A172 (cell line): ENCODE measurements at places on chromosomes 1 and 21. TPM values are rescaled to one million over a fixed set of nuclear protein-coding genes. Genes with fewer than 3 reads are reported as not detected.

DNA sequence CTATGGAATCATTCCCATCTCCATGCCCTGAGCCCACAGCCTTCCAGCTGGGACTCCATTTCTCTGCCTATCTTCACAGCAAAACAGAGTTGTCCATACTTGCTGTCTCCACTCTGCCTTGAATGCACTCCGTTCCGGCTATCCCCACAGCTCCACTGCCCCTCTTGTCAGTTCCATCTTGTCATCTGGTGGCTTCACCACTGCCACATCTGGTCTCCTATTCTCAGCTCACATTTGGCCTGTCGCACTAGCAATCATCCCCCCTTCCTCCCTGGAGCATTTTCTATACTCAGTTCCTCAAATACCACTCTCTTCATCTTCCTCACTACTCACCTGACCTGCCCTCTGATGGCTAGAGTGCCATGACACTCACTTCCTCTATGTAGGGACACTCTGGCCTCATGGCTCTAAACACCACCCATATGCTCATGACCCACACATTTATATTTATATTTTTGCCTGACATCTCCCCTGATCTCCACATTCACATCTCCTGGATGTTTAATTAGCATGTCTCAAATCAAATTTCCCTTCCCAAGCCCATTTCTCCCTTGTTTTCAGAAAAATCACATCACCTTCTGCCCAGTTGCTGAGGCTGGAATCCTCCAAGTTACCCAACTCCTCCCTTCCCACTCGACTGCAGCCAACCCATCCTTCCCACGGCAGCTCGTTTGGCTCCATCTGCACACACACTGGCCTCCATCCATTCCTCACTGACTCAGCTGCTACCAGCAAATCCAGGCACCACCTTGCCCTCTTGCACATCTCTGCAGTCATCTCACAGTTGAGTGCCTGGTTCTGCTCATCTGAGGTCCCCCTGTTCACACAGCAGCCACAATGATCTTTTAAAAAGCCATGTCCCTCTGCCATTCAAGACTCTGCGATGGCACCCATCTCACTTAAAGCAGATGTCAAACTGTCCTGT lies 6.1 kb downstream of the ZNF692 start:
- no peak for DNase-seq

DNA sequence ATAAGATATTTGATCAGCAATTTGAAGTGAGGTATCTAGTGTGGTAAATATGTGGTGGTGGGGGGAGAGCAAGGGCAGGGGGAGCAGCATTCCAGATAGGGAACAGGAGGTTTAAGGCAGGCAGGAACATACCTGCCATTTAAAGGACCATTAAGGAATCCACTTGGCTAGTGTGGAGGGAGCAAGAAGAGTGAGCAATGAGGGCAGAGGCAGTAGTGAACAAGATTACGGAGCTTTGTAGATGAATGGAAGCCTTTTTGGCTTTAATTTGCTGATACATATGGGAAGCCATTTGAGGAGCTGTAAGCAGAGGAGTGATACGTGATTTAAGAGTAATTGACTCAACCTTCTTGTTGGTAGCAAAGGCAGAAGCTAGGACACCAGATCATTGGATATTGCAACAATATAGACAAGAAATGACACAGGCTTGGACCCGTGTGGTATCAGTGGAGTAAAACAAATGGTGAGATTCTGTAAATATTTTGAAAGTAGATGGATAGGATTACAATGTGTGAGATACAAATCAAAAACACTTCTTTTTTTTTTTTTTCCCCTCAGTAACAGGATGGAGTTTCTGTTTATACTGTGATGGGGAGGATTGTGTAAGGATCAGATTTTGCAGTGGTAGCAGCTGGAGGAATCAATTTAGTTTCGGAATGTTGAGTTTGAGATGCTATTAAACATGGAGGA lies 73.8 kb upstream of the B3GALT2 start:
- no peak for DNase-seq

- peak; percentile 48 for DNase-seq
These were observed 26.1 kb upstream of the NMNAT2 start for GRCh38 chr1:183444243-183444642.

DNA sequence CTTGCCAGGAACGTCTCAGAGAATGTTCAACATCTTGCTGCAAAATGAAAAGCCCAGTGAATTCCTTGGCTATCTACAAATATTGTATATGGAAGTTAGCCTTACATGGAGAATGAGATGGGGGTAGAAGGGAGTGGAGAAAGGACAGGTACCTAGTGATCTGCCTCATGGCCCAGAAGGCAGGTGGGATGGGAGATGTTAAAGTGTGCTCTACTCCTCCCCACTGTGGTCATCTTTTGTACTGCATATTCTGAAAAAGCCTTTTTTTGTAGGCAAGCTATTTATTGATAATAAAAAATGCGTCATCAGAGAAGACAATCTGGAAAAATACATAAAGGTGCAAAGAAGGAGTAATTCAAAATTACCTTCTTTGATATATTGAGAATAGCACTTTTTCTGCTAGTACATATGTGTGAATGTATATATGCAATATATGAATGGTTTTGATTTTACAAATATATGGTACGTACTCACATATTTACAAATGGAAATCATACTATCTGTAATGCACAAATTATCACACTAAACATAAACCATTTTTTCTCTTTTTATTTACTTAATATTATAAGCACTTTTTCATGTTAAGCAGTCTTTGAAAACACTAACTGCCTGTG lies 19.1 kb upstream of the SLC5A9 start:
- peak; percentile 18 for DNase-seq

Gene IFI44
- total RNA-seq, result 35.2 and 40.0 TPM in 2 replicates

DNA sequence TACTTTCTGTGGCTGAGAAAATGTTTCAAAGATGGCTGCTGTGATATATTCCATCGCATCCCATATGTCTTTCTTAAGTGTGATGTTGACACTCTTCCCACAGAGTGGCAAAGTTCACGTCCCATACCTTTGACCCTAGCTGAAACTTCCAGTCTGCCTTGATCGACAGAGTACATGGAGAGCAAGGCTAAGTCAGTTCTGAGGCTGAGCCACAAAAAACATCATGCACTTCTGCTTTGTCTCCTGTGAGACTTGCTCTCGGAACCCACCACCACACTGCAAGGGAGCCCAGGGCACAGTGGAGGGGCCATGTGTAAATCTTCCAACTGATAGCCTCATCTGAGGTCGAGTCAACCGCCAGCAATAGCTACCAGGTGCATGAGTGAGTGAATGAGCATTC lies 431.9 kb upstream of the RUNX1 start:
- DNase-seq, result no peak

DNA sequence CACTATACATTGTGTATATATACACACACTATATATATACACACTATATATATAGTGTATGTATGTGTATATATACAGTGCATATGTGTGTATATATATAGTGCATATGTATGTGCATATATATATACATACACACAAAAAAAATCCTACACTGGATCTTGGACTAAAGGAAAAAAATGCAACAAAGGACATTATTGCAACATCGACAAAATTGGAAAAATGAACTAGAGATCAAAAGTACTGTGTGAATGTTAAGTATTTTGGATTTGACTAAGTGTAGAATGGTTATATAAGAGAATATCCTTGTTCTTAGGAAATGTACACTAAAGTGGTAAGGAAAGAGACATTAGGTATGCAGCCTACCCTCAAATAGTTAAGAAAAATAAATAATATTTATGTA lies 36.5 kb downstream of the SMYD3 start:
- DNase-seq, result no peak

GRCh38 chr1:228424685-228425660 lies 8.3 kb upstream of the TRIM17 start:
- DNase-seq, result no peak

Gene MX1
- 10.1 and 11.4 TPM in 2 replicates for total RNA-seq

Gene ADGRB2
- total RNA-seq, result 11.3 and 20.9 TPM in 2 replicates

DNA sequence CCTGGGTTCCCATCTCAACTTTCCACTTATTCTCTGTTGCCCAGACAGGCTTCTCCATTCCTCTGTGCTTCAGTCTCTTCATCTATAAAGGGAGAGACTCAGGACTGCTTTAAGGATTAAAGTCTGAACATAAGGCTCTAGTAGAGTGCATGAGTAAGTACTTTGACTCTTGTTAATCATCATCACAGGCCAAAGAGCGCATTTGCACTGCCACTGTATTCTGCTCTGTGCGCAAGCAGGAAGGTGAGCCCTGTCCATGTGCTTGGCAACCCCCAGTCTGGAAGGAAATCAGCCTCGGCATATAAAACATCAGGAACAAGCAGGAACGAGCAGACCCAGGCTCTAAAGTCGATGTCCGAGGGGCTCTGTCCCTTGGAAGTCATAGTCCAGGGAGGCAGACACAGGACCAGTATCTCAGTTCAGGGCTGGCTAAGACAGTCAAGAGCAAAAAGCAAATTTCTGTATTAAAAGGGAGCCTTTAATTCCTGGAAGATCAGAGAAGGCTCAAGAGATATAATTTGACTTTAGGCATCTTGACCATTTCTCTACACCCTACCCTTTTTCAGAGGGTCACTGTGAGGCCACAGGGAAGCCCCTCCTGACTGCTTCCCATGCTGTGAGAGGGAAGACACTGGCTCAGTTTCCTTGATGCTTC lies 131.2 kb downstream of the TRABD2B start:
- no peak for DNase-seq

GRCh38 chr1:109294481-109294880 lies 11.5 kb upstream of the PSRC1 start:
- no peak for DNase-seq

- no peak for DNase-seq
These were observed 7.6 kb downstream of the MTF1 start for GRCh38 chr1:37851782-37852210.

Gene UBL4B
- 0.83 TPM in 1 of 2 replicates, not detected in the other for total RNA-seq

DNA sequence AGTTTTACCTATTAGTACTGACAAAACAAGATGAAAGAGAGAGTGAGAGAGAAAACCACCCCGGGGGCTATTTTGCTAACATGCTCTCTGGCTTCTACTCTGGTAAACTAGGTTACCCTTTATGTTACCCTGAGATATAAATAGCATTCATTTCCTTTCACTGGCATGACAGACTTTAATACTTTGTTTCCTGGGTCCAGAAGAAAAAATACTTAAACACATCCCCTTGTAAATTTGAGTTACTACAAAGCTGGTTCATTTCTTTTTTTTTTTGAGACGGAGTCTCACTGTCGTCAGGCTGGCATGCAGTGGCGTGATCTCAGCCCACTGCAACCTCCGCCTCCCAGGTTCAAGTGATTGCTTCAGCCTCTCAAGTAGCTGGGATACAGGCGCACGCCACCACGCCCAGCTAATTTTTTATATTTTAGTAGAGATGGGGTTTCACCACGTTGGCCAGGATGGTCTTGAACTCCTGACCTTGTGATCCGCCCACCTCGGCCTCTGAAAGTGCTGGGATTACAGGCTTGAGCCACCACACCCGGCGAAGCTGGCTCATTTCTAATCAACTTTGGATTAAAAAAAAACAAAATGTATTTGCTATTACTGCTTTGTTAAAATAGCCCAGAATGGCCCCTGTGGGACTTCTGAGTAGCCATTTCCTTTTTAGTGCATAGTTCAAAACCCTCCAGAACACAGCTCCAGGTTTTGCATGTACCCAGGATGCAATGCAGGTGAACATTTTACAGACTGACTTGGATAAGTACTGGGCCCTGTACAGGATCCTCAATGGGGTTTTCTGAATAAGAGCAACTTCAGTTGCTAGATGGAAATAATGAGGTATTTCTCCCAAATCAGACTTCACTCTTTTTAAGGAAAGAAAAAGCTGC lies 20.6 kb downstream of the INPP5B start:
- DNase-seq, result no peak

- DNase-seq, result peak; percentile 54
These were observed 248.3 kb upstream of the CAMK1G start for GRCh38 chr1:209335178-209335577.

Gene CYP4A11
- not detected in 2 replicates for total RNA-seq

DNA sequence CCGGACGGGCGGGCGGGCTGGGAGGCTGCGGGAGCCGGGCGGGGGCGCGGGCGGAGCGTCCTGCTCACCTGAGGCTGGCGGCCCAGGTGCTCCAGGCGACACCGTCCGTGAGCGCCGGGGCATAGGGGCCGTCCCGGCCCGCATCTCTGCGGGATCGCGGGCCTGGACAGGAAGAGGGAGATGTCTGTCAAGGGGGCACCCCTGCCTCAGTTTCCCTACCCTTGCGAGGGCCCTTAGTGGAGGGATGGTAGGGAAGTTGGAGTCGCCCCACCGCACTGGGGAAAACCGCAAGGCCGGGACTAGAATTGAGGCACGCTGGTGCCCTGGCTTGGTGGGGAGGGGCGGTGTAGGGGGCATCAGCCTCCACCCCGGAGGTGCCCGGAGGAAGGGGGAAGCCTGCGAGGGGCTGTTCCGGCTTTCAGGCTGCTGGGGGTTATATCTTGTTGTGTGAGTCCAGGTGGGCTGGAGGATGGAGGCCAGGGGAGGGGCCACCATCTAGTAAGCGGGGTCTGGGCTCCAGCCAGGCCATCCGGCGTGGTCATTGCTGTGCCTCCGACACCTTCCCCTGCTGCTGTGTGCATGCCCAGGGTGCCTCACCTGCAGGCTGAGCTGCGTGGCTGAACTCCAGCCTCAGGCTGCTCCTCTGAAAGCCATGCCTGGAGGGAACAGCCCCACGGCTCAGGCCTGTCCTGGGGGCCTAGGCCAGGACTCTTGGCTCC lies 580 bp downstream of the VWA1 start:
- DNase-seq, result no peak

DNA sequence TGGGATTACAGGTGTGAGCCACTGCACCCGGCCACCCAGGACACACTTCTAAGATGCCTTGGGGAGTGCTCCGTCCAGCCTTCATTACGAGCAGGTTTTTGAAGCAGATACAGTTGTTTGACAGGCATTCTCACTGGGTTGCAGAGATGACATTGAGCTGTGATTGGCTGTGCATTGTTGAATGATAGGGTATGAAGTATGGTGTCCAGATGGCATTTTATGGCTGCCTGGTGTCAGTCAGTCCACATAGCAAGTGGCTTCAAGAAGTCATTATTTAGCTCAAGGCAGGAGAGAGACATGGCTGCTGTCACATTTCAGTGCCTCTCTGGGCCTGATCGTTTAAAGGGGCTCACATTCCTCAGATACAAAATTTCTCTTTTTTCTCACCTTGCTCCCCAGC lies 14.8 kb upstream of the PADI2 start:
- DNase-seq, result no peak

Gene LCE1B
- total RNA-seq, result not detected in 2 replicates

GRCh38 chr1:116693759-116694480 lies 26.4 kb upstream of the IGSF3 start:
- DNase-seq, result peak; percentile 72

DNA sequence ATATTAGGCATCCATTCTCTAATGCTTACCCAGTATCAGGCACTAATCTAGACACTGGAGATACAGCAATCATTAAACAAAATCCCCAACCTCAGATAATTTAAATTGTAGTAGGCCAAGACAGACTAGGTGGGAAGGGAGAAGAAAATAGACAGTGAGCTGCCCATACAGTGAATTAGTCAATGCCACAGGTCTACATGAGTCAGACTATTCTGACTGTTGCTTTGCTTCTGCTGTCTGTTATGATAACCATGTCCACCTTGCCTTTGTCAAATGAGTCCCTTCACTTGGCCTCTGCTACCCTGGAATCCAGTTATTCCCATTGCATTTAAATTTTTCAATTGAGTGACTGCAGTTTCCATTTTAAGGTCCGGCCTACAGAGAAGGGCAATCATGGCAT lies 59.5 kb downstream of the PIK3R3 start:
- DNase-seq, result no peak

- no peak for DNase-seq
These were observed 14.4 kb upstream of the SCCPDH start for GRCh38 chr1:246709835-246710234.

Gene CYB561D1
- total RNA-seq, result 5.4 and 5.7 TPM in 2 replicates

- no peak for DNase-seq
These were observed 172.4 kb downstream of the PSMG1 start for GRCh38 chr21:39010629-39011404.
